Osteoblast (primary cell): ENCODE measurements at places on chromosomes 4 and X.

- DNase-seq, result no peak
These were observed 273.6 kb downstream of the FBXO8 start for GRCh38 chr4:174009686-174010451.

GRCh38 chr4:36556984-36557383 is 275.6 kb downstream of the DTHD1 start:
- DNase-seq, result no peak

- peak; percentile 83 for DNase-seq
These were observed 8.8 kb downstream of the DOK7 start for GRCh38 chr4:3471886-3472285.

DNA sequence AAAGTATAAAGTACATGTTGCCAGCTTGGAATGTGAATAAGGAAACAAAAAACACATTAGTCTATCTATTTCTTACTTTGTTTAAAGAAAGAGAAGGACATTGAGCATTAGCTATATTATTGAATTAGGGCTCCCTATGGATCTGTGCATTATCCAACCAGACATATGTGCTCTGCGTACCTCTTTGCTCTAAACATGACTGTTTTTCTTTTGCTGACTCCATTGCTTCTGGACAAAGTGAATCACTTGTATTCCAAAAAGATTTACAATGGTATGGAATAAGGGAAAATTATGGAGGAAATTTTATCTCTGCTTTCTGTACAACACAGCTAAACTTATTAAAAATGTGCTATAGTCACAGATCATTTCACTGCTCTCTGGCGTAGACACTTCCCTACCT is 727.8 kb upstream of the LCORL start:
- no peak for DNase-seq

DNA sequence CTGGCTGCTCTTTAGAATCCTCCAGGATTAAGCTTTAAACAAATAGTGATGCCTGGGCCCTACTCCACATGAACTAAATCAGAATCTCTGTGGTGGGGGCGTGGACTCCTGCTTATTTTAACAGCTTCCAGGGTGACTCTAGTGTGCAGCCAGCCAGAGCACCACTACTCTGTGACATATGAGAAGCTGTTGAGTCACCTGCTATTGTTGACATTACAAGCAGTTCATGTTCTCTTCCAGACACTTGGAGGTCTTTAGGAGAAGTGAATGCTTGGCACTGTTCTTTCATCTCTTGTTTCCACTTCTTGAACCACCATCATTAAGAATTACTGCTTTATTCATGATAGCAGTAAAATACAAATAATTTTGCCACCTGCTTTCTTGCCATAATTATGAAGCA is 426 bp upstream of the C4orf51 start:
- peak; percentile 86 for DNase-seq

DNA sequence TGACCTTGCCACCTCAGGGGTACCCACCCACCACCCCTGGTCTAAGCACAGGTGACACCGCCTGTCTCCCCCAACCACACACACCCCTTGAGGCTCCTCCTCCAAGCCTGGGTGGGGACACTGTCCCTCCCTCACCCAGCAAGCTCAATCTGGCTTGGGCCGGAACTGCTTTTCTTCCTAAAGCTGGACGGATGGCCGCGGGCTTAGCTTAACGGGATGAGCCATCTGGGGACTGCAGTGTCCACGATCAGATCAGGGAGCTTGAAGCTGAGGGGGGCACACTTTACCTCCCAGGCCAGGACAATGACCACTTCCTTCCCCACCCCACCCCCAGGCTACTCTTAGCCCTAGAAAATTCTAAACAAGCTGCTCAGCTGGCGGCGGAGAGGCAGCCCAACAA is 1.0 kb upstream of the SLC6A8 start:
- DNase-seq, result peak; percentile 75

DNA sequence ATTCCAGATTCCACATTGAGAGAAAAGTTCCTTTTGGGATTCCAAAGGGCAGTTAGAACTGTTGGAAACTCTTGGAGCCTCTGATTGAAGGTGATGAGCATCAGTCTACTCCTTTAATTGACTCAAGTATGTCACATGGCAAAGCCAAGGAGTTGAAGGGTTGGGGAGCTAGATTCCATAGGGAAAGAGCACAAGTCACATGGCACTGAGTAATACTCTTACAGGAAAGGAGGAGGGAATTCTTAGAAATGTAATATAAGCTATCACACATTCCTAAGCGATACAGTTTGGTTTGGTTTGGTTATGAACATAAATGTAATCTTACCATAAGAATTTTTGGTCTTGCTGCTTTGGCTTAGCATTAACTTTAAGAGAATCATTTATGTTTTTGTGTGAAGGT is 15.7 kb downstream of the SPCS3 start:
- no peak for DNase-seq

- DNase-seq, result peak; percentile 93
These were observed at the start of gene SLC49A3 for GRCh38 chr4:688854-689681. Gene SLC49A3, minus strand, starts transcription at chr4:689151. Its CDS starts 24 bp downstream, at chr4:689127.

GRCh38 chrX:153460826-153461225 is 9.6 kb downstream of the HAUS7 start:
- DNase-seq, result peak; percentile 94

DNA sequence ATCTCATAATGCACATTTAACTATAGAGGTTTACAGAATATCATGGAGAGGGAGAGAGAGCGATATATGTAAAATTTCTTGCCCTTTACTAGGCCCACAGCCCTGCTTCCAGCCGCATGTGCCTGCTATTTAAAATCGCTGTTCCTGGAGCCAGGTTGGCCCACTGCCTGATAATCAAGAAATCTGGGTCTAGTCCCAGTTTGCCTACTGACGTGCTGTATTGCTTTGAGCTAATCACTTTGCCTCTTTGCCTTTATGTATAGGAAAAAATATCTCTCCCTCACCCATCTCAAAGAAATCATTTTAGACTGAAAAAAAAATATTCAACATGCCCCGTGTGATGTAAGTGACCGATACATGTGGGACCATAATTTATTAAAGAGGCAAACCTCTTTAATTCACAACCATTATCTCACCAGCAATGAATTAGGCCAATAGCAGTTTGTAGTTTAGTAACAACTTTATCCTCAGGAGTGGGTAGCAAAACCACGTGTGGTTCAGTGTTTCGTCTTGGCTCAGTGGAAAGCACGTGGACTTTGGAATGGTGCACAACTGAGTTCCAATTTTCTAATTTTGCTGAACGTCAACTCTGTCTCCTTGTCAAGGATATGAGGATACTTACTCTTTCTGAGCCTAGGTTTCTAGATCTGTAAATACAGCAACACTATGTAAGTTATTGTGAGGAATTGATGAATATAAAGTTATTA is 62.6 kb downstream of the GRXCR1 start:
- no peak for DNase-seq

DNA sequence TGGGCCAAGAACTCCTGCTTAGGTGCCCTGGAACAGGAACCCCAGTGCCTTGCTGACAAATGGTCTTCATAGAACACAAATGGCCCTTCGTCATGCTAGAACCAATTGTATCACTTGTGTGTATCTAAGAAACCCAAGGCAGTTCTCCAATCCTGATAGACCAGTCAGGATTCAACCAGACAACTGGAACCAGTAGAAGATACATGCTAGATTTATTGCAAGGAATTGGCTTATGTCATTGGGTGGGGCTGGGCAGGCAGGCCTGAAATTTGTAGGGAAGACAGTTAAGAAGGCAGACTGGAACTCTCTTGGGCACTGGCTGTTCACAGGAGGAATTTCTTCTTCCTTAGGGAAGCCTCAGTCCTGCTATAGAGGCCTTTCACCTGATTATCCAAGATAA is 17.0 kb upstream of the TBL1X start:
- no peak for DNase-seq

- DNase-seq, result no peak
These were observed 28.2 kb downstream of the SH3TC1 start for GRCh38 chr4:8227201-8227770.

GRCh38 chrX:11103006-11103405 is 8.1 kb upstream of the HCCS start:
- DNase-seq, result no peak

DNA sequence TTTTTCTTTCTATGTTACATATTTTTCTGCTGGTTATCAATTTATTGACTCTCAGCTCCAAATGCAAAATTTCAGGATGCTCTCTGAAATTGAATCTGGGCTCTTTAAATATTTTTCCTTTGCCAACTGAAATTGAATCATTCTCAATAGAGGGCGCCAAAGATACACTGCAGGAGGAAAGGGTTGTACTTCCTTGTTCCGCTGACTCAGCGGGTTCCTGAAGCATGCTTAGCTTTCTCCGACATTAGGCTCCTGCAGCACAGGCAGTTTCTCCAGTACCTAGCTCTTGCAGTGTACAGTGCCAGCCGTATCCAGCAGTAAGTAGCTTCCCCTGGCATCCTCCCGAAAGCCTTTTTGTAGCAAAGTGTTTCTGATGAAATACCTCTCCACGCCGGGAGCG is 28.8 kb upstream of the CFAP47 start:
- peak; percentile 14 for DNase-seq

DNA sequence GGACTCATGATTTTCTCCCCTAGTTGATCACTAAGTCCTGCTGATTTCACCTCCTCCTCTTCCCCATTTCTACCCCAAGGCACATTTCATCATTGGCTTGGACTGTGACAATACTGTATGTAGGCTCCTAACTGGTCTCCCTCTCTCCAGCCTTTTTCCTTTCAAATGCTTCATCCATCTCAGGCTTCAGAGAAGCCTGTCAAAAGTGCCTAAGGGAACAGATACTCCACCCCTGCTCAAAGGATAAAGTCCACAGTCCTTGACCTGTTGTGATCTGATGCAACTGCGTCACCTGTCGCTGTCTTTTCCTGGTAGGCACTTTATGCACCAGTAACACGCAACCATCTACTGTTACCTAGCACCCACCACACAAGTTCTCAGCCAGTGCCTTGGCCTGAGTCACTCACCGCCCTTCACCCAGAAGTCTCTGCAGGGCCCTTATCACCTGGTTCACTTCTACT is 12.8 kb downstream of the SCARB2 start:
- no peak for DNase-seq

- no peak for DNase-seq
These were observed 48.8 kb upstream of the MTMR1 start for GRCh38 chrX:150644422-150644821.

GRCh38 chr4:158869761-158870160 is 100.9 kb downstream of the FNIP2 start:
- DNase-seq, result peak; percentile 43

DNA sequence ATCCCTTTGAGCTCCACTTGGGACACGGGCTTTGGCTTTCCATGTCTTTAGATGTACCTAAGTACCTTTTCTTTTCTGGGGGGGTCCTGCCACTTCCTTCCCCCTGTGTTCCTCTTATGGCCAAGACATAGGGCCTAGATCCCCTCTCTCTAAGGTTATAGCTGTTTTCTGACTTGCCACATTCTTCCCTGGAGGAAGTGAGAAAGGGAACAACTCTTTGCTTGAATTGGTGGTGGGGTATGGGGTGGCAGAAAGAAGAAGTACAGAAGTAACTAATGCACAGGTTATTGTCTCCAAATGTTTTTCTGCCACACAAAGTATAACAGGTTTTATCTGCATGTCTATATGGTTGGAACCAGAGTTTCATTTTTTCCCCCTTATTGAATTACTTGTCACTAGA is 29.7 kb upstream of the DIPK2B start:
- DNase-seq, result no peak

- DNase-seq, result no peak
These were observed 5.8 kb downstream of the MECP2 start for GRCh38 chrX:154091678-154092077.

GRCh38 chr4:2367626-2368025 is 50.8 kb downstream of the ZFYVE28 start:
- peak; percentile 49 for DNase-seq

- peak; percentile 93 for DNase-seq
These were observed 376.0 kb downstream of the BCOR start for GRCh38 chrX:39721566-39722279.

- peak; percentile 52 for DNase-seq
These were observed 22.8 kb downstream of the PACRGL start for GRCh38 chr4:20723019-20723418.

GRCh38 chr4:68182382-68182820 is 52.7 kb upstream of the TMPRSS11F start:
- no peak for DNase-seq

GRCh38 chr4:86043755-86044592 is 315.9 kb downstream of the MAPK10 start:
- no peak for DNase-seq

DNA sequence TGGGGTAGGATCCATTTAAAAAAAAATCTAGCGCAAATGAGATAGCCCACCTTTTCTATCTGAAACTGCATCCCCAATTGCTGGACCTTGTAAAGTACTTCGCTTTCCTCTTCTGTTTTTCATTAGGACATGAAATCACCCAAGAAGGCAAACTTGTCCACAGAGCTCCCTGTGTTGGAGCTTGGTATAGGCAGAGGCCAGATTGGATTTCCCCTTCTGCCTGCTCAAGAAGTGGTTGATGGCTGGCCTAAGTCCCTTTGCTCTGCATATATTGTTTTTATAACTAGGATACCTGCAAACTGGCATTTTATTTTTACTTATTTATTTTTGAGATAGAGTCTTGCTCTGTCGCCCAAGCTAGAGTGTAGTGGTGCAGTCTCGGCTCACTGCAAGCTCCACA is 28.4 kb downstream of the RNF4 start:
- peak; percentile 41 for DNase-seq

GRCh38 chr4:186604124-186604807 is 48.9 kb upstream of the MTNR1A start:
- DNase-seq, result no peak

GRCh38 chr4:77393996-77394395 is 211.6 kb upstream of the CXCL13 start:
- no peak for DNase-seq

- peak; percentile 50 for DNase-seq
These were observed 99.5 kb downstream of the ADGRA3 start for GRCh38 chr4:22416403-22416802.

DNA sequence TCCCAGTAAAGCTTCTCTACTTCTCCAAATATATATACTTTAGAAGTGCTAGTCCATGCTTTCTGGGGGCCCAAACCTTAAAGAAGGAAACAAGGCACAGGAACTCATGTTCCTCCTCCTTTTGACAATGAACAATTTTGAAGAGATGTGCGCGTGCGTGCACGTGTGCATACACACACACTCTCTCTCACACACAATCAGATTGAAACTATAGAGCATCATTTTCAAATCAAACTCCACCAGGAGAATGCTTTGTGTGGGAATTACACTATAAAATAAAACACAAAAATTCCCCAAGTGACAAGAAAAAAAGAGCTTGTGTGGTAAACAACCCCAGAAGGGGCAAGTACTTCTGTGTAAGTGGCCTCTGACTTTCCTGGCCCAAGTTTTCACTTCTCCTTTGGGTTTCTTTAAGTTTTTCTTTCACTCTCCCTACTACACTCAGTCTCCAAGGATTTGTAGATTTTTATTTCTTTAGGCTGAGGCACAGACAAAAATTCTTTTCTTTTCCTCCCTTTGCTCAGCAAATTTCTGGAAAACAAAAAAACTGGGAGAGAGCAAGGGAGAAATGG is 46.6 kb upstream of the SHISA3 start:
- DNase-seq, result no peak

DNA sequence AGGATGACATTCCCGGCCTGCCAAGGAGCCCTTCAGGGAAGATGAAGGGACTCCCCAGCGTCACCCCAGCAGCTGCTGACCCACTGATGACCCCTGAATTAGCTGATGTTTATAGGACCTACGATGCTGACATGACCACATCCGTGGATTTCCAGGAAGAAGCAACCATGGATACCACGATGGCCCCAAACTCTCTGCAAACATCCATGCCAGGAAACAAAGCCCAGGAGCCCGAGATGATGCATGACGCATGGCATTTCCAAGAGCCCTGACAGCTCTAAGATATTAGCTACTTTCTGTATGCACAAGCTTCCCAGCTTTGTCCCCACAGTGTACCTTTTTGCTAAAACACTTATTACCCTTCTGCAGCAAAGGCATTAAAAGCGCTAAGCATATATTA is 14.4 kb downstream of the AMBN start:
- DNase-seq, result no peak
